ENCODE measurements at places on chromosomes 2 and 18. TPM values are rescaled to one million over a fixed set of nuclear protein-coding genes. Genes with fewer than 3 reads are reported as not detected.

MC4R gene
- not detected for total RNA-seq

NPAS2 gene
- 14.8 TPM for total RNA-seq

CCDC121 gene
- total RNA-seq, result 3.8 TPM

SNORC gene
- 48.5 TPM for total RNA-seq

ABCB11 gene
- not detected for total RNA-seq

SP100 gene
- total RNA-seq, result 16.5 TPM

AMER3 gene
- total RNA-seq, result not detected

WNT10A gene
- not detected for total RNA-seq

PRKCE gene
- 3.9 TPM for total RNA-seq

GRCh38 chr18:76860411-76860810 lies 38.1 kb downstream of the ZNF236 start:
- DNase-seq, result no peak

DNA sequence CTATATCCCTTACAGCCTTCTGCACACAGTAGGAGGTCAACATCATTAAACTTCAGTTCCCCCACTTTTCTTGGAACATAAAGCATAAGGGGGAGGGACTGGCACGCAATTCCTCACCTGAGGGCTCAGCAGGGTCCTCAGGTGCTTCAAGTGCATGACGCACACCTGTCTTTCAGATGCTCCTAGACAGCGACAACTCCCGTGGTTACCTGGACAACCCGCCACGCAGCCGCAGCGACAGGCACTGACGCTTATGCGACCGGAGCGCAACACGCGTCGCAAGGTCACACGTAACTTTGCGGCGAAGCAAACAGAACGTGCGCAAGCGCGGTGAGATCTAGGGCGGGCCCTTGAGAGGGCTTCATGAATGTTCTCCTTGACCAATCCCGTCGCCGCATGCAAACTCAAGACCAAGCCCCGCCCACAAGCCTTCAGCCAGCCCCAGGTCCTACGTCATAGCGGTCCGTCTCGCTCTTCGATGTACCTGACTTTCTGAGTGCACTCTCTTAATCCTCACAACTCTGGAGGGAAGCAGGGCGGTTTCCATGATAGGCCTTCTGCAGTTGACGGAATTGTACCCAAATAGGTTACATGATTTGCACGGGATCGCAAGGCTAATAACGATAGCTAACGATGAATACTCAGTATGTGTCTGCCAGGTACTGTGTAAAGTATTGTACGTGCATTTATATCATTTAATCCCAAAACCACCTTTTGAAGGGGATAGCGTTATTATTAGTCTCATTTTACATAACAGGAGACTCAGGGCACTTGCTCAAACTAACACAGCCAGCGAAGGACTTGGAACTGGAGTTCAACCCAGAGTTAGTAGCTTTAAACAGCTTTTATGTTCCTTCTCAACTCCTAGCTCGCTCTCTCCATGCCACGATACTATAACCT lies at the start of gene IFT172:
TSS of gene IFT172 (minus strand) at position 246 of the 900 bp plus-strand sequence. CDS start at position 156, 90 bp downstream.
- peak; percentile 100 for DNase-seq

GRCh38 chr2:11582862-11583752 lies 49.3 kb downstream of the GREB1 start:
- peak; percentile 79 for DNase-seq

DNA sequence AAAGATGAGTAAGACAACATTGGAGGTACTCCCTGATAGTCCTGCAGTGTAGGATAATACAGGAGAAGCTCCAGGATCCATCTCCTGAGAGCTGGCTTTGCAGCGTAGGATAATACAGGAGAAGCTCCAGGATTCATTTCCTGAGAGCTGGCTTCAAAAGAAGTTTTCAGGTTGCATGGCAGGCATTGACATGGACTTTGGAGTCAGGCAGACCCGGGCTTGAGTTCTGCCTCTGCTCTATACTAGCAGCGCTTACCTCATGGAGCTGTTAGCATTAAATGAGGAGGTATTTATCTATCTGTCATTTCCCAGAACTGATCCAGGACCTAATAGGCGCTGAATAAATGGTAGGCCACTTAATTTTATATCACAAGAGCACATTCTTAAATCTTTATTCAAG lies 97.8 kb downstream of the FMNL2 start:
- DNase-seq, result peak; percentile 76

DNA sequence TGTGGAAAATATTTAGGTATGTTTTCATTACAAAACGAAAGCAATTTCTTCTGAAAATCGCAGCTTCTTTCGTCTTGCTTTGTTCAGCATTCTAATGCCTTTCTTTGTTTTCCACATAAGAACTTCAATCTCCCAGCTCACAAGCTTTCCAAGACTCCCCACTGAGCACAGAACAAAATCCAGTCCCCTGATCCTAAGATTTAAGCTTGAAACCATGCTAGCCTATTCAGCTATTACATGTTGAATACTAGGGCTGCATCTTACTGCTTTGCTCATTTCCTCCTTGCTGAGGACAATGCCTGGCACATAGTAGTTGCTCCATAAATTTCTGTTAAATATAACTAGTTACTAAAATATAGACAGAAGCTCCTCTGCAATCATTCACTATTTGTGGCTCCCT lies 160.6 kb downstream of the GALNT3 start:
- DNase-seq, result no peak

GRCh38 chr18:59148192-59148591 lies 8.5 kb downstream of the SEC11C start:
- no peak for DNase-seq

DNA sequence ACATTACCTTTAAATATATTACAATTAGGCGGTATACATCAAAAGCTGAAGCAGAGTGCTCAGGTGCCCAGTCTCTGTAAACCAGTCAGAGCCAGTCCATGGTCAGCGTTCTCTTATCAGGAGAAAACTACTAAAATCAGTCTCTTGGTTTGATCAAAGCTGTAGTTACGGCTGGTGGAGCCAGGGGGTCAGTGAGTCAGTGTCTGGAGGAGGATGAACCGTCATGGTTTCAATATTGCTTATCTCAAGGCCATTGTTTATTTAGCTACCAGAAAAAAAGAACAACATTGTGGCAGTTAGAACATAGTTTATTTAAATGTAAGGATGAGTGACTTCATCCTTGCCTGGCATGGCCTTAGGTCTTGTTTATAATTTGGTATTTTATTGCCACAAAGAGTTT lies 71.3 kb upstream of the NYAP2 start:
- peak; percentile 6 for DNase-seq

DNA sequence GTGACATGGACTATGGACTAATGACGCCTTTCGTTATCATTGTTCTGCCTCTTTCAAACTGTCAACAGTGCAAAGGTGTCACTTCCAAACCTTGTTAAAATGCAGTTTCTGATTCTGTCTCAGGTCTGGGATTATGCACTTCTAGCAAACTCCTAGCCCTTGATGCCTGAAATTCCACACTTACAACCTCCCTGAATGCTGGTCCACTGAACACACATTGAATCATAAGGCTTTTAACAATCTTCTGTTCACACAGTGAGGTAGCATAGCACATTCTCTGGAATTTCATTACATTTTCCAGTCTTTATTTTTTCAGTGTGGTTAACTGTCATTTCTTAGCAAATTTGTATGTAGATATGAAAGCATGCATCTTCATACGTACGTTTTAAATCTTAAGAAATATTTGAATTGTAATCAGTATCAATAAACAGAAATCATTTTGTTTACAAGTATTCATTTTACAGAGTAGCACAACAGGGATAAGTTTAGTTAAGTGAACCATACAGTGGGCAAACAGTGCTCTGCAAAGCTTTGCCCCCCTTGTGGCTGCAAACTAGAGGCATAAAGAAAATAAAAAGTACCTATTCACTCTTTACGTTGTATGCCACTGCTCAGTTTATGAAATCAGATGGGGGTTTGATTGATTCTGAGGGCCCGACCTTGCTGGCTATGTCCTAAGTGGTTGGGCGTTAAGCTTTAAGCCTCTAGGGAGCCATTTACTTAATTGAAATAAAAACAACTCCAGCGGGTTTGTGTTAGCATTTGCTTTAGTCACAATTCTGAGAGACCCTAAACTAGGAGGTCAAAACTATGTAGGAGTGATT lies 250.8 kb downstream of the LRRTM1 start:
- no peak for DNase-seq

GRCh38 chr2:67232936-67233335 lies 164.2 kb upstream of the ETAA1 start:
- no peak for DNase-seq

DNA sequence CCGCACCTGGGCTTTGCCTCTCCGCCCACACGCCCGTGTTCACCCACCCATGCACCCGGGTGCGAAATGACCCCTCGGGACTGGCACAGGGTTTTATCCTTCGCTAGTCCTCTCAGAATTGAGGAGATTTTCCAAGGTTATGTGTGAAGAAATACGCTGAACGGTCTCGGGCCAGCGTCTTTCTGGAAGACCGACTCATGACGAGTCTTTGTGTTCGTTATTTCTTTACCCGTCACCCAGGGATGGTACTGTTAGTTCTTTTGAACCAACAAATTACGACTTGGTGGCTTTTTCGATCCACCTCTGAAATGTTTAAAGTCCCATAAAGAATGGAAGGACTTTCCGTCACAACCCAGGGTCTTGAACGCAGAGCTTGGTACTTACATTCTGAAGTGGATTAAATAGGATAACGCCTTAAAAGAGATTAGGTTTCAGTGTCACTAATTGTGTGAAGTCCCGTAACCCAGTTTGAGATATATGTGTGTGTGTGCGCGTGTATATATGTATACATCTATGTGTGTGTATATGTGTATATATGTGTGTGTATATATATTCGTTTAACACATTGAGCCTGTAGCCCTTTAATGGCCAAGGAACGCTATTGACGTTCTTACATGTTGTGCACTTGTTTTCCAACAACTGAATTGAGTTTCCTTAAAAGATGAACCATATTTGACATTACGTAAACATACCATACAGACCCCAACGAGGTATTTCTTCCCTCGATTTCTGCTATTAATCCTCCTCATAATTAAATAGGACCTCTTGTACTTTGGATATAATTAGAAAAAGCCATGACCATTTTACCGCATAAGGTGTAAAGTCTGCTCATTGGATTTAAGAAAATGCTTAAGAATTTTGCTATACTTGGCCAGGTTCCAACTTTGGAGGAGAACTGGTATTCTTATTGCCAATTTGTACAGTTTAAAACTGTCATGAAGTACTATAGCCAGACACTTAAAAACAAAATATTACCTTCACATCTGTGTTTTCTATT lies 889 bp downstream of the ZC3H15 start:
- peak; percentile 27 for DNase-seq

DNA sequence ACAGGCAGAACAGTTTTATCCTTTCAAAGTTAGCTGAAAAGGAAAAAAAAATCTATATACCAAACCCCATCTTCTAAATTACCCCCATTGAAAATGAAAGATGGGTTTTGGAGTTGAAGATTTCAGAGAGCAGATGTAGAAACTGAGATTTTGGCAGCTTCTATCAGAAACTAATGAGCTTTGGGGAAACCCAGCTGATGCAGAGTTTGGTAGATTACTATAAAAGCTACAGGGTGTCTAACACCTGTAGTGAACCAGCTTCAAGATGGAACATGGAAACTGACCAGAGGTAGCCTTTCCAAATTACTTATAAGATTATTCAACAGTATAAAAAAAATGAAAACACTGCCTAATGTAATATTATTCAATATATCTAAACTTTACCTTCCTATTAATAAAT lies 583.1 kb downstream of the XIRP2 start:
- no peak for DNase-seq

DNA sequence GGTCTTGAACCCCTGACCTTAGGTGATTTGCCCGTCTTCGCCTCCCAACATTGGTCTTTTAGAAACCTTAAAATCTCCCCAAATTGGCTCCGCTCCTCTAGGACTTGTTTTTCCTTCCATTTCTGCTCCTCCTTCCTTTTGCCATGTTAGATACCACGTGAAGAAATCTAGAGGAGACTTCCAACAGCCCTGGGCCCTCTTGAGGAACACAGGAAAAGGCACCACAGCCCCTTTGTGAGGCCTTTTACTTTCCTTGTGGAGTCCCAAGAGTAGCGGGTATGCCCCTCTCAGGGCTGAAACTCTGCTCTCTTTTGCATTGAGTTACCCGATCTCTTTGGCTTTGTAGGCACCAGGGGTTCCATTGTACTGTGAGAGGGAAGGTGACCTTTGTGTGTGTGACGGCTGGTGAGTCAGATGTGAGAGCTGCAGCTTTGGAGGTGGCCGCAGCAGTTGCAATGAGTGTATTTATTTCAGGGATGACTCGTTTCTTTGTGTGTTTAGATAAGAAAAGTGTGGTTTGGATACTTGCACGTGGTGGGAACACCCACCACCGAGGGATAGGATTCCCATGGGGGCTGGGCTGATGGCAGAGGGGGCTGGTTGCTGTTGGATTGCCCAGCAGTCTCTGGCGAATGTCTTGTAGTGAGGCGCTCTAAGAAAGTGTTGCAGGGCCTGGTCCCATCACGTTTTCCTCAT lies 218.4 kb upstream of the HS6ST1 start:
- peak; percentile 80 for DNase-seq

GRCh38 chr2:41791523-41791922 lies 256.3 kb upstream of the PKDCC start:
- DNase-seq, result peak; percentile 20

DNA sequence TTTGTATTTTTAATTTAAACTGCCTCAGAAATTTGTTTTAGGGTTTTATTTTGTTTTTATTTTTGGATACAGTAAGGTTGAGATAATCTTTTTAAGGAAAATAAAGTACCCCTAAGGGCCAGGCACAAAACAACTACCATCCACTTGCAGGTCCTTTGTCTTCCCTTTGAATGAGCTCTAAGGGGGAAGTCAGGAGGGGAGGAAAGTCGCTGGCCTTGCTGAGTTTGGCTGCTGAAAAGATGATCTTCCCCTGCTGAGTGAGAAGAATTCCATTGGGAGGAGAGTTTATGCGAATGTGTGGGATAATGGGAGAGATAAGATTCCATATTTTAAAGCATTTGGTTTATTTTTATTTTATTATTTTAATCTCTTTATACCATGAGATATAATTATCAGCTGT lies 100.7 kb downstream of the ARHGAP15 start:
- DNase-seq, result no peak

GRCh38 chr2:96409081-96409819 lies 73.7 kb downstream of the NCAPH start:
- DNase-seq, result peak; percentile 24

- DNase-seq, result no peak
Observed at GRCh38 chr2:55088400-55088799, 38.1 kb upstream of the RTN4 start.

- DNase-seq, result peak; percentile 67
Observed at GRCh38 chr2:207835805-207836204, 66.1 kb upstream of the FZD5 start.

DNA sequence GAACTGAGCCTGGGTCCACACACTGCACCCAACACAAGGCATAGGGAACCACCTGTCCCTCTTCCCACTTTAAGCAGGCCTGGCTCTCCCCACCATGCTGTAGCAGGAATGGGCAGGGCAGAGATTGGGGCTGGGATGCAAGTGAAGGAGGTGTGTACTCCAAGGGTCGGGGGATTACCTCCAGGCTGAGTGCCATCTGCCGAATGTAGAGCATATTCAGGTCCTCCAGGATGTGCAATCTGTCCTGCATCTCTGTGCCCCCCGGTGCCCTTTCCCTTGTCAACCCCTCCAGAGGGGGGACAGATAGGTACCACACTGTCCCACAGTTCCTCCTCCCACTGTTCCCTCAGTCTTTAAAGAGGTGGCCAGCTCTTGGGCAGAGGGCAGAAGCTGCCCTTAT lies 2.4 kb downstream of the RTKN start:
- no peak for DNase-seq

- DNase-seq, result peak; percentile 15
Observed at GRCh38 chr2:120735746-120736170, at the start of gene GLI2. Gene GLI2 (plus strand): TSS chr2:120735868. CDS start chr2:120797321, 61,453 bp downstream.

- no peak for DNase-seq
Observed at GRCh38 chr2:590214-591175, 86.7 kb downstream of the TMEM18 start.

Data from HepG2 (cell line).